ENCODE measurements at places on chromosomes 2 and 18. TPM values are rescaled to one million over a fixed set of nuclear protein-coding genes. Genes with fewer than 3 reads are reported as not detected.

The FN1 gene
- total RNA-seq: 7,693 TPM

The AKAIN1 gene
- not detected for total RNA-seq

The MYCN gene
- not detected for total RNA-seq

DNA sequence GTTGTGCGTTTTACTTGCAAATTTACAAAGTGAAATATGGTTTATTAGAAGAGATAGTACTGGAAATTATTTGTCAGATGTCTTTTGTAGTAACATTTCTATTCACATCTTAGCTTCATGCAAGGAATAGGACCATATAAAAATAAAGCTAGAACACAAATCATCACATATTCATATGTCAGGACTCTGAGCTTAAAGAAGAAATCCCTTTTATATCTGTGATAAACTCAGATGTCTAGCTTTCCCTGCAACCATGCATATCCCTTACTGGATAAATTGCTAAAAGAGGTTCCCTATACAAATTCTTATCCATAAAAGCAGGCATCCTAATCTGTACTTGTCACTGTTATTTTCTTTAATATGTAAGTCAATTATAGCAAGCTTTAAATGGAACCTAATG is 178.5 kb downstream of the NRXN1 start:
- H3K27ac ChIP-seq: no peak overlapping the region
- no peak for DNase-seq
- peaks cover 2% of the 10 kb centered on the region for H3K4me1 ChIP-seq
- H3K4me3 ChIP-seq: no peak overlapping the region
- H3K27me3 ChIP-seq: no peaks in the 10 kb centered on the region
- no peaks in the 10 kb centered on the region for H3K36me3 ChIP-seq

DNA sequence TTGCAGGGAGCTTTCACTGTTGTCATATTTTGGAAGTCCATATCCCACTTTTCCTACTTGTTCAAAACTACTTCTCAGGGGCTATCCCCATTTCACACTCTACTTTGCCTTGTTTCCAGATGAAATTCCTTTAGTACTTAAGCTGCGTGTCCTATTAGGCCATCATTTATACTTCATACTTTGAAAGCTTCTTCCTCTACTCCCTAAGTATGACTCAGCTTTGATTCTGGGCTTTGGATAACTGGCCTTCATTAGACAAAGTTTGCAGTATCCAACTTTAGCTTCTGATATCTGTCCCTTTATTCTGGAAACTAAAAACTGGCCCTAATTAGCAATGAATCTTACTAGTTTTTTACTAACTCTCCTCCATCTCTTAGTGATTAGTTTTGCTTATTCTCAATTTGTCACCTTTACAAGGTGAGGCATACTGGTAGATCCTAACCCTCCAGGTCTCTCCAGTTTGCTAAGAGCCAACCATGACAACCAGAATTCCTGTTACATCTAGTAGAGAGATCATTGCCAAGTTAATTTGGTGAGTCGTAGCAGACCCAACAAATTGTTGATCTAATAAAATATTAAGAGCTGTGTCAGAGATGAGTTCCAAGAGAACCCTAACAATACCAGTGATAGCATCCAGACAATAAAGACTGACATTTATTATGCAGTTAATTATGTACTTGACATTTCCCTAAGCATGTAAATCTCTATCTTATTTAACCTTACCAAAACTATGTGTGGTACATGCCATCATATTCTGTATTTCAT is 31.2 kb upstream of the ITGAV start:
- no peak overlapping the region for H3K4me3 ChIP-seq
- no peaks in the 10 kb centered on the region for H3K36me3 ChIP-seq
- H3K27ac ChIP-seq: no peak overlapping the region
- peak; percentile 46 for DNase-seq
- H3K27me3 ChIP-seq: no peaks in the 10 kb centered on the region
- no peaks in the 10 kb centered on the region for H3K4me1 ChIP-seq

DNA sequence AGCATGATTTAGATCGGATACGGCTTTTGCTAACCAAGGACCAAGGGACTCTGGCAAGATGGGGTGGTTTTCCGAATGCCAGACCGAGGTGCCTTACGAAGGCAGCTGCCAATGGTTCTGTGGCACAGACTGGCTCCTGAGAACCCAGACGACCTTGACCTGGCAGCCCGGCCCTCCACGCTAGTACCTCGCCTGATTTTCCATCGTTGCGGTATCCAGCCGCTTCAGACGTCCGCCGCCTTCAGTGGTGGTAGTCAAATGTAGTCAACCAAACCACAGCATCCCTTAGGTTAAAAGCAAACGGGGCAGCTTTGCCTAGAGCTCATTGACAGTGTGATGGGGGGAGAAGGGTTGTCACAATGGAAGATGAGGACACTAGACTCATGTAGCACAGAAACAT is 42.6 kb downstream of the GBX2 start:
- no peaks in the 10 kb centered on the region for H3K27me3 ChIP-seq
- no peak overlapping the region for H3K27ac ChIP-seq
- H3K4me3 ChIP-seq: no peak overlapping the region
- peaks cover 2% of the 10 kb centered on the region for H3K4me1 ChIP-seq

DNA sequence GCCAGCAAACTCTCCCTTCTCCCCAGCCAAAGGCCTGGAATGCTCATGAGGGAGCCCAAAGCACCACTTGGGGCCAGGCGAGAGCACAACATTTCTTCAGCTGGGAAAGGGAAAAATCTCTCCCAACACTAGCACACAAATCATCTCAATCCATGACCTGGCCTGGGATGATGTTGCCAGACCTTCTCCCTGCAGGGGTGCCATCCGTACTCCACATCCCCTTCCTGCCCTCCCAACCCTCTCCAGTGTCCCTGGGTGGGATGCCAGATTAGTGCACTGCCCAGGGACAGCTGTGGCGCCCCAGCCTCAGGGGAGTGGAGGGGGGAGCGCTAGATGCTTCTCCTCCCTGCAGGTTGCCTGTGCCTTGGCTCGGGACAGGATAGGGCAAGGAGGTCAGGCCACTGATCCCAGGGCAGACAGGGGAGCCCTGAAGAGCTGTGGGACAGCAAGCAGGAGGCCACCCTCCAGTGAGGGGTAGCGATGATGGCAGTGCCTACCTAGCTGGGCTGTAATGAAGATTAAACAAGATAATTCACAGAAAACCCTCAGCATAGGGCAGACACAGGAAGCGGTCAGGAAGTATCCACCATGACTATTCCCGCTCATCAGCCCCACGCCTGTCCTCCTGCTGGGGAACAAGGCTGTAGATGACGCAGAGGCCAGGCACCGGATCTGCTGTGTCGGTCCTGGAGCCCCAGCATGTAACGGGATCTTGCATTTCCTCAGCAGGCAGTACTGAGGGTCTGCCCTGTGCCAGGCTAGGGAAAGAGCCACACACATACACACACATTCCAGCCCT is 31.1 kb downstream of the SERTAD2 start:
- H3K4me3 ChIP-seq: no peak overlapping the region
- H3K36me3 ChIP-seq: no peaks in the 10 kb centered on the region
- no peak for DNase-seq

- H3K36me3 ChIP-seq: no peaks in the 10 kb centered on the region
- H3K27ac ChIP-seq: no peak overlapping the region
- H3K4me3 ChIP-seq: no peak overlapping the region
- H3K27me3 ChIP-seq: peaks cover 17% of the 10 kb centered on the region
- H3K4me1 ChIP-seq: no peaks in the 10 kb centered on the region
Measured at GRCh38 chr2:86231680-86232372, 32.6 kb downstream of the MRPL35 start.

DNA sequence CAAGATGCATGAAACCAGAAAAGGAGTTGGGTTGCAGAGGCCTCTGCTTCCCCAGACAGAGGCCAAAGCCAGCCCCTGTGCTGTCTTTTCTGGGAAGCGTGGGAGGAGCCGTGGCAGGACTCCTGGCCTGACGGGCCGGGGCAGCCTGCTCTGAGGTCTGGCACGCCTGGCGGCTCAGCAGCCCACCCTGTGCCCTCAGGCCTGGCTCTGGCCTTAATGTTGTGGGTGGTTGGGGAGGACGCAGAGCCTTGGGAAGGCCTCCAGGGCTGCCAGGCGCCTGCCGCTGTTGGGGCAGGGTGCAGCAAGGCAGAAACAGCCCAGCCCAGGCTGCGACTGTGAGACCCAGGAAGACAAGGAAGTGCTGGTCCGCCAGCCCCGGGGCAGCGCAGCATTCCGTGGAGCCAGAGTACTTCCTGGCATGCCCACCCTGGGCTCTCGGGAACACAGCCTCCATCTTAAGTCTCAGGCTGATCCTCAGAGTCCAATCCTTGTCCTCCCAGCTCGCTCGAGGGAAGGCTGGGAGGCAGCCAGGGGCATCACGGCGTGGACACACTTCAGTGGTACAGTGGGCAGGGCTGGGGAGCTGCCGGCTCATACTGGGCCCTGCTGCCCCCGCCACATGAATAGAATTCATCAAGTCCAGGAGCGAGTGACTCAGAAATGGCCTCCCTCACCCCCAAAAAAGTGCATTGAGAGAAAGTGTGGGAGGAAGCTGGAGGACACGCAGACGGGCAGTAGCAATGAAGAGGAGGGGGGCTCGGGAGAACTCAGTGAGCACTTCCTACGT is 72.6 kb downstream of the EMX1 start:
- no peak overlapping the region for H3K4me3 ChIP-seq
- no peak overlapping the region for H3K27ac ChIP-seq
- H3K27me3 ChIP-seq: no peaks in the 10 kb centered on the region
- H3K4me1 ChIP-seq: no peaks in the 10 kb centered on the region

DNA sequence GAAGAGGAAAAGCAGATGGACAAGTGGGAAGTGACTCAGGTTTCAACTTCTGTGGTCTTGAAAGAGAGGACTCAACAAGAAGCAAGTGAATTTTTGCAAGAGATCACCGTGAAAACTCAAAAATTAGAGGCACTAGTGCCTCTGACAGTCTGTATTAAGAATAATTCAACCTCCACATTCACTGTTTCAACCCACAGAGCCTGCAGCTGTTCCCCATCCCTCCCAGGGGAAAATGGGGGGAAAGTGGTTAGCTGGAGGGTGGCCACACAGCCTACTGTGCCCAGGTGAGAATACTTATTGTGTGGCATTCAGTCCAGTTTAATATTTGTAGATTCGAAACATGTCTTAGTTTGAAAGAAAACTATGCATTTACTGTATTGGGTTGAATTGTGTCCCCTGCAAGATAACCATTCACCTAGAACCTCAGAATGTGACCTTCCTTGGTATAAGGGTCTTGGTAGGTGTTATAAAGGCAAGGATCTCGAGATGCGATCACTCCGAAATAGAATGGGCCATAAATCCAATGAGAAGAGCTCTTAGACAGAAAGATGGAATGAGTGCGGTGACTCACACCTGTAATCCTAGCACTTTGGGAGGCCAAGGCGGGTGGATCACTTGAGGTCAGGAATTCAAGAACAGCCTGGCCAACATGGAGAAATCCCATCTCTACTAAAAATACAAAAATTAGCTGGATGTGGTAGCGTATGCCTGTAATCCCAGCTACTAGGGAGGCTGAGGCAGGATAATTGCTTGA is 94.3 kb downstream of the IRS1 start:
- no peaks in the 10 kb centered on the region for H3K36me3 ChIP-seq
- H3K4me1 ChIP-seq: peaks cover 2% of the 10 kb centered on the region
- H3K27me3 ChIP-seq: no peaks in the 10 kb centered on the region

- H3K27me3 ChIP-seq: no peaks in the 10 kb centered on the region
- no peak overlapping the region for H3K4me3 ChIP-seq
Measured at GRCh38 chr2:237593596-237594320, 3.2 kb upstream of the RAB17 start.

DNA sequence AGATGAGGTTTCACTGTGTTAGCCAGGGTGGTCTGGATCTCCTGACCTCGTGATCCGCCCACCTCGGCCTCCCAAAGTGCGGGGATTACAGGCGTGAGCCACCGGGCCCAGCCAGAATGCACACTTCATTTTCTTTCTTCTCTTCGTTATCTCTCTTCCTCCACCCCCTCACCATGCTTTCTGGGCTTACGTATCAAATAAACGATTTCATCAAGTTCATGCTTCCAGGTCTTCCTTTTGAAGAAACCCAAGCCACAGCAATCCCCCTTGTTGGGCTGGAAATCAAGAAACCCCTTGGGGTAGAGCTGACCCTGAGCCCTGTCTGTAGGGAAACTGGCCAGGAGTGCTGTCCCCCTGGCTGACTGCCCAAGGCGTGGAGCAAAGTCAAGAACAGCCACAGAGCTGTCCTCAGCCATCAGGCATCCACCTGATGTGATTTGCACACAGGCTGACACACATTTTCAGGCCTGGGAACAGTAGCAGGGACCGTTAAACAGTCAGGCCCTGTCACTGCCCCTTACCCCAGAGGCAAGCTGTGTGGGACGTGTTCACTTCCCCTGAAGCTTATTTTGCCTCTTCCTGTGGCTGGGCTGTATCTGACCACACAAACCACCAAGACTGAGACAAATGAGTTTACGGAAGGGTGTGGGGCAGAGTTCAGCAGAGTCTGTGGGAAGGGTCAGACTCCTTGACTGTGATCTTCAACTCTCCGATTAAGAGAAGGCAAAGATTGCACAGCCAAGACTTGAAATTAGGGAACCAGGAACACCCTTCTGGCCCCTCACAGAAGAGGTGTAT is 15.1 kb upstream of the NMUR1 start:
- DNase-seq: peak; percentile 53
- peaks cover 9% of the 10 kb centered on the region for H3K27me3 ChIP-seq
- H3K27ac ChIP-seq: no peak overlapping the region
- no peaks in the 10 kb centered on the region for H3K36me3 ChIP-seq
- H3K4me1 ChIP-seq: peaks cover 5% of the 10 kb centered on the region

DNA sequence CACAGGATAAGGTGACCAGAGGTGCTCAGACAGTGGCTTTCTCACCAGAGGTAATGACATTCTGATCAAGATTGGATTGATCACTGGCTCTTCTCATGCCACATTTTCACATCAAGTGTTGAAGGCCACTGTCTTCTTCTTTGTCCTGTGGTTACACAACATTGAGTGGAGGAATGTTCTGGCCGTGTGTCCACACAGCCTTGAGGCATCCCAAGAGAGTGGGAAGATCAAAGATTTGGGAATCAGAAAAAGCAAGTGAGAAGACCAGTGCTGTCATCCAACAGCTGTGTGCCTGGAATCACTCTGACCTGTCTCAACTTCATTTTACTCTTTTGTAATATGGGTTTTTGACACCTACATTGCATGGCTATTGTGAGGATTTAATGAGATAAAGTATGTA is 67.4 kb downstream of the IL1R2 start:
- no peak overlapping the region for H3K27ac ChIP-seq
- no peak for DNase-seq
- H3K4me1 ChIP-seq: peaks cover 23% of the 10 kb centered on the region
- H3K36me3 ChIP-seq: no peaks in the 10 kb centered on the region
- no peaks in the 10 kb centered on the region for H3K27me3 ChIP-seq

GRCh38 chr18:6174983-6175745 is 239.5 kb downstream of the L3MBTL4 start:
- H3K27me3 ChIP-seq: peaks cover 2% of the 10 kb centered on the region
- no peak overlapping the region for H3K4me3 ChIP-seq
- DNase-seq: no peak

DNA sequence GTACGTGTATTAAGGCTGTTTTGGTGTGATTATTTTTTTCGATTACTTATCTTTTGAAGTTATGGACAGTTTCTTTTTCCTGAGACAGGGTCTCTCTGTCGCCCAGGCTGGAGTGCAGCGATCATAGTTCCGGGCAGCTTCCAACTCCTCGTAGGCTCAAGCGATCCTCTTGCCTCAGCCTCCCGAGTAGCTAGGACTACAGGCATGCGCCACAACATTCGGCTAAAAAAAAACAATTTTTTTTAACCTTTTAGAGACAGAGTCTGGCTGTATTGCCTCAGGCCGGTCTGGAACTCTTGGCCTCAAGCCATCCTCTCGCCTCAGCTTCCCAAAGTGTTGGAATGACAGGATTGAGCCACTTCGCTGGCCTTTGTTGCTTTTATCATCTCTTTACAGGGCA is 945 bp downstream of the HAT1 start:
- H3K27me3 ChIP-seq: no peaks in the 10 kb centered on the region
- peak overlapping the region; percentile 71 for H3K4me3 ChIP-seq
- DNase-seq: peak; percentile 38
- H3K4me1 ChIP-seq: no peaks in the 10 kb centered on the region
